Osteoblast (primary cell): ENCODE measurements at places on chromosomes 2 and 18. TPM values are rescaled to one million over a fixed set of nuclear protein-coding genes. Genes with fewer than 3 reads are reported as not detected.
A peak's percentile ranks its signal among the peaks of the same experiment; 100 is the strongest.

CBLN2 gene
- under 0.01 TPM in 1 of 2 replicates, not detected in the other for total RNA-seq

TACR1 gene
- total RNA-seq: under 0.01 and 0.29 TPM in 2 replicates

INPP1 gene
- 11.6 and 15.0 TPM in 2 replicates for total RNA-seq

DNA sequence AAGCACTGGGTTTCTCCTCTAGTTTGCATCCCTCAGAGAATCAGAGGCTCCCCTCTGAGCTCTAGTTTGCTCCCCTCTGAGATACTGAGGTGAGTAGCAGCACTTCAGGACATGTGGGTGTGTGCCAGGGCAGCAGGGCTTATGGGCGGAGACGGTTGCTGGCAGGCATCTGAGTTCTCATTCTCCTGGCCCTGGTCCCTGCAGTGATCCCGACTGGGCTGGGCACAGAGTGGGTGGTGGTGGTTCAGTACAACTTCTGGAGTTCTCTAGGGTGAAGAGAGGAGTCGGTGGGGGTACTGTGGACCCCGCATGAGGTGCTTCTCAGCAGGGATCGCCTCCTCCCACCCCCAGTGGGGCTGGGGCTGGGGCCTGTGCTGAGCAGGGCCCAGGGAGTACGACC lies 47.9 kb downstream of the BOLA3 start:
- H3K27me3 ChIP-seq: no peaks in the 10 kb centered on the region
- no peak overlapping the region for H3K27ac ChIP-seq
- H3K4me1 ChIP-seq: no peaks in the 10 kb centered on the region
- peak; percentile 84 for DNase-seq
- H3K4me3 ChIP-seq: no peak overlapping the region

DNA sequence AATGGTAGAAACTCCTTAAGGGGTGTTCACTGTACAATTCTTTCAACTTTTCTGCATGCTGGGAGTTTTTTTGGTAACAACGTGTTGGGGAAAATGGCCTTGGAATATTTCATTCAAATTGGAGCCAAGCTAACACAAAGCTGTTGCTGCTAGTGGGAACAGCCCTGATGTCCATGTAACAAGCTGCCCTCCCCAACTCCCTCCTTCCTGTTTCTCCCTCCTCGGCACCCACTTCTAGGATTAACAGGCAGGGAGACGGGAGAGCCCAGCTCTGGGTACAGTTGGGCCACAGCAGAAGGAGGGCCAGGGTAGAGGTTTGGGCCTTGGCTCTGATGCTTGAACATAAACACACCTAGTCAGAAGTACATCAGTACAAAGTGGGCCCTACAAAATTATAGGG lies 9.4 kb upstream of the MOCOS start:
- peaks cover 10% of the 10 kb centered on the region for H3K4me1 ChIP-seq
- H3K27ac ChIP-seq: no peak overlapping the region
- no peak for DNase-seq
- no peaks in the 10 kb centered on the region for H3K27me3 ChIP-seq
- peaks cover 29% of the 10 kb centered on the region for H3K36me3 ChIP-seq
- H3K4me3 ChIP-seq: no peak overlapping the region

DNA sequence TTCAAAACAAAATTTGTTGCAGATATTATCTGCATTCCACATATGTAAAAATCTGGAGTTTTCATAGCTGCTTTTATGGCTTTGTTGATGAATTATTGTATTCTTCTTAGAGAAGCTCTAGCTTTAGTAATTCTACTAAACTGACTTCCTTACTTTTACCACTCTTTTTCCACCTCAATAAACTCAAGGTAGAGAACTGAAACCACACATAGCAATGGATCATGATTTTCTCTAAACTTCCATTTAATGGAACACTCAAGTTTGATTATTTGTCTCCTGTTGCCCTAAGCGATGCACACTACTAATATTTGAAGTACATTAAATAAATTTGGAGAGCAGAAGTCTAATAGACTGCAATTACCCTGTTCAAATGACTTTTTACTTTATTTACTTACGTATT lies 192.0 kb downstream of the NBAS start:
- no peak overlapping the region for H3K4me3 ChIP-seq
- no peaks in the 10 kb centered on the region for H3K4me1 ChIP-seq
- no peaks in the 10 kb centered on the region for H3K27me3 ChIP-seq
- no peak for DNase-seq
- H3K36me3 ChIP-seq: peaks cover 14% of the 10 kb centered on the region
- H3K27ac ChIP-seq: no peak overlapping the region

DNA sequence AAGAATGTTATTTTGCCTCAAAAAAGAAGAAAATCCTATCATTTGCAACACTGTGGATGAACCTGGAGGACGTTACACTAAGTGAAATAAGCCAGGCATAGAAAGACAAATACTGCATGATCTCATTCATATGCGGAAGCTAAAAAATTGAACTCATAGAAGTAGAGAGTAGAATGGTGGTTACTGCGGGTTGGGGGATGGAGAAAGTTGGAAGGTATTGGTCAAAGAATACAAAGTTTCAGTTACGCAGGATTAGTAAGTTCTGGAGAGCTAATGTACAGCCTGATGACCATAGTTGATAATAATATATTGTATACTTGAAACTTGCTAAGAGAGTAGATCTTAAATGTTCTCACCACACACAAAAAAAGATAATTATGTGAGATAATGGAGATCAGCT lies 5.0 kb upstream of the GALNT5 start:
- no peaks in the 10 kb centered on the region for H3K27me3 ChIP-seq
- H3K4me3 ChIP-seq: no peak overlapping the region
- no peak overlapping the region for H3K27ac ChIP-seq
- H3K36me3 ChIP-seq: no peaks in the 10 kb centered on the region
- no peak for DNase-seq

DNA sequence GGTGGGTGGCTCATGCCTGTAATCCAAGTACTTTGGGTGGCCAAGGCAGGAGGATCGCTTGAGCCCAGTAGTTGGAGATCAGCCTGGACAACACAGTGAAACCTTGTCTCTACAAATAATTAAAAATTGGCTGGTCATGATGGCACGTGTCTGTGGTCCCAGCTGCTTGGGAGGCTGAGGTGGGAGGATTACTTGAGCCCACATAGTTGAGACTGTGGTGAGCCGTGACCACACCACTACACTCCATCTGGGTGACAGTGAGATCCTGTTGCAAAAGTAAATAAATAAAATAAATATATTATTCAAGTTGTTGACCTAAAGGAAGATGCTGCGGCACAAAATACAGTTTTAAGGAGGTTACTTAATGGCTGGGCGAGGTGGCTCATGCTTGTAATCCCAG lies 72.7 kb downstream of the LAMA3 start:
- DNase-seq: no peak
- no peak overlapping the region for H3K4me3 ChIP-seq
- no peak overlapping the region for H3K27ac ChIP-seq

- H3K36me3 ChIP-seq: no peaks in the 10 kb centered on the region
- no peaks in the 10 kb centered on the region for H3K4me1 ChIP-seq
- H3K27me3 ChIP-seq: no peaks in the 10 kb centered on the region
- no peak for DNase-seq
Observed at GRCh38 chr2:133521146-133521745, 47.0 kb downstream of the NCKAP5 start.

GRCh38 chr2:23568626-23569190 lies 183.7 kb downstream of the KLHL29 start:
- H3K27ac ChIP-seq: no peak overlapping the region
- no peaks in the 10 kb centered on the region for H3K36me3 ChIP-seq
- no peaks in the 10 kb centered on the region for H3K27me3 ChIP-seq
- peaks cover 10% of the 10 kb centered on the region for H3K4me1 ChIP-seq
- DNase-seq: peak; percentile 77

- DNase-seq: no peak
- no peak overlapping the region for H3K27ac ChIP-seq
Observed at GRCh38 chr18:10515456-10515855, 10.4 kb upstream of the NAPG start.

- H3K27me3 ChIP-seq: no peaks in the 10 kb centered on the region
- H3K4me1 ChIP-seq: no peaks in the 10 kb centered on the region
- peak; percentile 25 for DNase-seq
- H3K27ac ChIP-seq: no peak overlapping the region
Observed at GRCh38 chr2:235921508-235922191, 246.5 kb downstream of the GBX2 start.
